ENCODE measurements at places on chromosomes 4 and X.
A peak's percentile ranks its signal among the peaks of the same experiment; 100 is the strongest.

DNA sequence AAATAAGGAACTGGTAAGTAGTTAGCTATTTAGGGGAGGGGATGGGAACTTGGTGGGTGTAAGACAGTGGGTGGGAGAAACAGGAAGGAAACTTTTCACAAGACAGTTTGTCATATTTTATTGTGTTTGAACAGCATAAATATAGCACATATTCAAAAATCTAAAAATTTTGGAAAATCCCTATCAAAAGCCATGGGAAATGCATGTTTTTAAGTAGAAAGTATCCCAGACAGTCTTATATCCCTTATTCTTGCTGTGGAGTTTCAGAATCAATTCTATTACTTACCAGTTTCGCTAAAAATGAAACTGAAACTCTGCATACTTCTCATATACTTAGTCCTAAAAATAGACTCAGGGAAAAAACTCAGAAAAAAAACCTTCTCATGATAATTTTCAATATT lies 22.3 kb upstream of the RASGEF1B start:
- no peak for DNase-seq

DNA sequence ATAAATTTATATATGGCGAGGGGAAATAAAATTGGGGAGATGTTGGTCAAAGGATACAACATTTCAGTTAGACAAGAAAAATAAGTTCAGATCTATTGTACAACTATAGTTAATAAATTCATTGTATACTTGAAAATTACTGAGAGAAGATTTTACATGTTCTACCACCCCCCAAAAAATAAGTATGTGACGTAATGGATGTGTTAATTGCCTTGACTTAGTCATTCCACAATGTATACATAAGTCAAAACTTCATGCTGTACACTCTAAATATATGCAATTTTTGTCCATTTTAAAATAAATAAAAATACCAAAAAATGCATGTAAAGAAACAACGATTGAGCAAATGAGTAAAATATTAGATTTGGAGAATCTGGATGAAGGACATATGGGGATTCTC lies 1.8 kb downstream of the USP11 start:
- DNase-seq: no peak

DNA sequence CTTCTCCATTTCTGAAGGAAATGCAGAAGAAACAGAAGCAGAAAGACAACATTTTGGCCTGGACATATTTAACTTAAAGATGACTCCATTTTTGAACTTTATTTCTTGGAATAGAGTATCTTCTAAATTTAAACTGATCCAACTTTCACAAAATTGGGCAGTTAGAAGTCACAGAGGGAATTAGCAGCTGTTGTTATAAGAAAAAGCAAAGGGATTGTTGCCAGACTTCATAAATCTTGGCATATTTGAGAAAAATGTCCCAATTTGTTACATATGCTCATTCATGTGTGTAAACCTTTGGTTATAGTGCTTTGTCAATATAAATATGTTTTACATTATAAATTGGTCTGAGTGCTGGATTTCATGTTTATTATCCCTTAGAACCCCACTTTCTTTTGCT lies 3.4 kb downstream of the GLUD2 start:
- DNase-seq: no peak

- DNase-seq: no peak
Observed at GRCh38 chr4:82721819-82722423, 76.7 kb downstream of the SCD5 start.

DNA sequence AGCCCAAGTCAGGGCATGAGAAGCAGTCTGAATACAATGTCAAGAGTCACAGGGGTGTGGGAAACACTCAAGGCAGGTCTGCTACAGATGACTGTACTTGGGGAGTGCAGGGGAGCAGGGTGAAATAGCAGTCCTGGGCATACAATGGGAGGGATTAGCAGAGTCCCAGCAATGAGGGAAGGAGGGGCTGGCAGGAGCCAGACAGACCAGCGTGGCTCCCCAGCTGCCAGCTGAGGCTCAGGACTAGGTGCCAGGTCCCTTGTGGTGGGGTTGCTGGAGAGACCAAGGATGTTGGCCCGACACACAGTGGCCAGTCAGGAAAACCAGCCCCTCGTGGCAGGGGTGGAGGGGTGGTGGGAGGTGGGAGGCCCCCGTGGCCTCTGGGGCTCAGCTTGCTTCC lies 86.6 kb downstream of the RTL5 start:
- DNase-seq: no peak

DNA sequence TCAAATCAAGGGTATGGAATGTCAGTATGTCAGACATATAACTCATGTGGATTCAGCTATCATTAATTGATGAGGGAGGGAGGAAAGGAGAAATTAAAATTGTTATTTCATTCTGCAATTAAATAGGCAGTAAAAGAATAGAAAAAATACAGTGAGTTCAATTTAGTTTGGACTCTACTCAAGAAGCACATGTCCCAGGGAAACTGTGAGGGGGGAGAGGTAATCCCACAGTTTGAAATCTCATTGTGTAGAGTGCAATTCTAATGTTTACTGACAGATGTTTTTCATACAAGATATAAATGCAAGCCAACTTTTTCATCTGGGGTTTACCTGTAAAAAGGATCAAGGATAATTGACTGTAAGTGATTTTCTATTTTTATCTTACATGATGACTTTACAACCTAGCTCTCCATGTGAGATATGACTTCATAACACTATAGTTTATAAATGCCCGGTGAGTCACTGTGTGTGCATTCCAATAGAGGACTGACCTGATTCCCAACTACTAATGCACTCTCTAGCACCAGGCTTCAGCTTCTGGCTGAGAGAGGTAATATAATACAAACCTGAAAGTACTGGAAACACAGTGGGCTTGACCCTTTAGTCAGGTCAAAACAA lies 35.2 kb upstream of the SCD5 start:
- DNase-seq: peak; percentile 40

GRCh38 chr4:70637239-70637913 lies 8.8 kb downstream of the ENAM start:
- DNase-seq: no peak

- DNase-seq: no peak
Observed at GRCh38 chrX:53421772-53422085, 725 bp downstream of the SMC1A start.

DNA sequence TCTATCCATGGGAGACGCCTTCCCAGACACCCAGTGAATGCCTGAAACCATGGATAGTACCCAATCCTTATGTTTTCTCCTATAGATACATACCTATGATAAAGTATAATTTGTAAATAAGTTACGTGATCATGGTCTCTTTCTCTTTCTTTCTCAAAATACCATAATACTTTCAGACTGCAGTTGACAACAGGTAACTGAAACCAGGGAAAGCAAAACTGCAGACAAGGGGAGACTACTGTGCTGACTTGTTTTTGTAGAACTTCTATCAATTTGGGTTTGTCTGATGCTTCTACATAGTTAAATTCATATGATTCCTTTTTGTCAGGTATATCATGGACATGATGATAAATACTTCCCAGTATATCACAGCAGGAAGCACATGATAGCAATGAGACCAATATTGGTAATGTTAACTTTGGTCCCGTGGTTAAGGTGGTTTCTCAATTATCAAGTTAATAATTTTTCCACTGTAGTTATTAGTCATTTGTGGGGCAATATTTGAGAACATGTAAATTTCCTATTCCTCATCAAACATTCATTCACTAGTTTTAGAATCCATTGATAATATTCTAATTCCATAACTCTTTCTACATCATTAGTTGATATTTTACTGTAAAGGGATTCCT lies 298.0 kb upstream of the TET2 start:
- no peak for DNase-seq

DNA sequence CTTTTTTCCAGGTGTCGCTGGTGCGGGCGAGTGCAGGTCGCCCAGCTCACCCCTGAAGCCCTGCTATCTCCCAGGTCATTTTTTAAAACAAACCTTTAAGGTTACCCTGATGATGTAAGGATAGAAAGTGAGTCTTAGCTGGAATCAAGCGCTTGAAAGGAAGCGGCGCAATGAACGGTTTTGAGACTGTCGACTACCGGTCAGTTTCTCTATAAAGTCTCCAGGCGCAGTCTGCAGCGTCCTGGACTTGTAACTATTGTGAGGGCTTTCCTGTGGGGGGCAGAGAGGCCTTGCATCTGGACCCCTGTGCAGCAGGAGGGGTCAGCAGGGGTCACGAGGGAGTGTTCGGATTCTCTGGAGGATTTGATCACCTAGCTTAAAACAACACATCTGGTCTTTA lies 1.6 kb downstream of the KIT start:
- no peak for DNase-seq

DNA sequence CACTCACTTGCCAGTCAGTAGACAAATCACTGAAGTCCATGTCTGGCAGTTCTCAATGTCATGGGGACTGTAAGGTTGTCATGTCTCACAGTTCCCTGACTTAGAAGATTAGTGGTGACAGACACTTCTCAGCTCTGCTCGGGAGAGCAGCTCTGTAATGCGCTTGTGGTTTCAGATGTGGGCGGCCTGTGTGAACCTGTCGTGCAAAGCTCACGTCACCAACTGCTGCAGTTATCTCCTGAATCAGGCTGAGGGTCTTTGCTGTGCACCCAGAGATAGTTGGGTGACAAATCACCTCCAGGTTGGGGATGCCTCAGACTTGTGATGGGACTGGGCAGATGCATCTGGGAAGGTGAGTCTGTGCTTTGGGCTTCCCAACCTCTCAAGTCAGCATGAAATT lies at the start of gene IL9R:
IL9R (plus strand) TSS at position 261 of the 400 bp plus-strand sequence; CDS start at position 325, 64 bp downstream.
- DNase-seq: no peak

- no peak for DNase-seq
Observed at GRCh38 chrX:153547195-153547594, 29.8 kb downstream of the ATP2B3 start.

DNA sequence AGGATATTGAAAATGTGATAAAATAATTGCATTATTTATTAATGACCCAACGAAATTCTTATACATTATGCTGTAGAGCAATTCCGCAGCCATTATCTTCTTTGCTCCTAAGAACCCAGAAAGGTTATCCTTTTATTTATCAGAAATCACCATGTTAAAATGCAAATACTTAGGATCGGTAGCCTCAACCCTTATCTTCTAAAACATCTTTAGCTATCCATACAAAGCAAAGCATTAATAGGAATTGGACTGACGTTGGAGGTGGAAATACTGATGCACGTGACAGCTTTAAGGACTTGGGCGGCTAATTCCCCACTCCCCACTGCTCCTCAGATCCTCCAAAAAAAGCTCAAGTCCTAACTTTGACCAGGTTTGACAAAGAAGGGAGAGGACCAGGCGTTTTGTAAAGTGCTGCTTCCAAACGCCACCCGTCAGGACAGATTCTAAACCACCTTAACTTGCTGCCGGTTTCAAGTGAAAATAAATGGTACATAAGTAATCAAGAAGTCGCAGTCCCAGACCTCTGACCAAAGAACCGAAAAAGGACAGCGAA lies 539 bp upstream of the SPCS3 start:
- DNase-seq: no peak

- DNase-seq: peak; percentile 5
Observed at GRCh38 chrX:65985922-65986588, 53.8 kb downstream of the VSIG4 start.

- DNase-seq: no peak
Observed at GRCh38 chrX:48893556-48894348, 3.8 kb downstream of the TIMM17B start.

- DNase-seq: no peak
Observed at GRCh38 chrX:45696736-45697135, 496.1 kb upstream of the DIPK2B start.

DNA sequence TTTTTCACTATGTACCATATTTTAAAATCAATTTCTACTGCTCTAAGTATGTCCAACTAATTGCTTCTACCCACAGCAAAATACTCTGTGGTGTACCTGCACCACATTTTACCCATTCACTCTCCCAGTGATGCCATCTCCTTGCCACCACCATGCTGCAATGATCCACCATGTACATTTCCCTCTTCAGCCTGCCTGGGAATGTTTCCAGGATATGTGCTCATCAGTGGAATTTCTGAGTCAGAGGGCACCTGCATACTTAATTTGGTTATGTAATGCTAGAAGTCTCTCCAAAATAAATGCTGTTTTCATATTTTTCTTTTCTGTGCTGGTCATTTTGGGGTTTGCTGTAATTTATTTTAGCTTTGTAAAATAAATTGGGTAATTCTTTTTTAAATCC lies 33.2 kb upstream of the OCIAD2 start:
- DNase-seq: peak; percentile 68

DNA sequence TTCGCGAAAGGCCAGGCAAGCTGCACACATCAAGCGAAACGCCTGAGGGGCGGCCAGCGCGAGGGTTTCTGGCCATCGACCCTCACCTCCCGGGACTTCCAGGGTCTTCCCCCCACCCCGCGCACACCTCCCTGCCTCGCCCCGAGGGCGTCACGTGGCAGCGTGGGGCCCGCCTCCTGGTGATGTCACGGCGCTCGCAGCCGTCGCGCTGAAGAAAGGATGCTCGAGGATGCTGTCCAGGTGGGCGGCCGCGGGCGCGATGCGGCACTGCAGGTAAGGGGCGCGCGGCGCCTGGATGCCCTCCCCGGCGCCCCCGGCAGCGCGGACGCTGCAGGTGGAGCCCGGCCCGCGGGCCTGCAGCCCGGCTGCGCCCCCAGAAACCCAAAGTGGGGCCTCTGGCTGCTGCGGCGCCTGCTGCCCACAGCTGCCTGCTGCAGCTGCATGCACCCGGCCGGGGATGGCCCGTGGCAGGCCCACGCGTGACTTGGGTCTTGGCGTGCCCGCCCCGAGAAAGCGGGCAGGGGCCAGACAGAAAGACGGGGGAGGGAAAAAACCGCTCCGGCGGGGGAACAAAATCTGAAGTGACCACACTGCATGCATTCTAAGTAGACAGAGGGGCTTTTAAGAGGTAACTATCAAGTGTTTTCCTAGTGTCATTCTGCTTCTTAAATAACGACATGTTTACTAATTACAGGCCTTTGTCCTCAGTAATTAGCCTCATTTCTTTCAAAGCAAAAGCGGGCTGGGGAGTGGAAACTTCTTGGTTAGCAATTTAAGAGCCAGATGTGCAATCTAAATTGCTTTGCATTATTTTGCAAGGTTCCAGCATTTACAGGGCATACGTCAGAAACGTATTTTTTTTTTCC lies 1.7 kb downstream of the CLCN4 start:
- DNase-seq: no peak

DNA sequence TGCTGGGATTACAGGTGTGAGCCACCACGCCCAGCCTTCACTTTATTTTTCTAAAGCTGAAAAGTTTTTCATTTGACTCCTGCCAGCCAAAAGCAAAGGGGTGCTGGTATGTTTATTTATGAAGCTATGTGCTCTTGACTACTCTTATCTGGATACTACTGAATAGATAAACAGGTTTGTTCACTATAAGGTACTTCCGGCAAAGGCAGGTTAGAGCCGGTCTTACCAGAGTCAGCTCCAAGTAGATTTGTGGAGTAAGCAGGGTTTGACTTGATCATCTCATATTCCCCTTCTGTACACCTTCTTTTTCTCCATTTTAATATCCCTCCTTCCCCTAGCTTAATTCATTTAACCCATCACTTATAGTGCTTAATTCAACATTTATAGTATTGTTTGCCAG lies 175.4 kb upstream of the MBNL3 start:
- no peak for DNase-seq

GRCh38 chr4:42446823-42447222 lies 49.5 kb downstream of the SHISA3 start:
- no peak for DNase-seq

Measured in skeletal muscle cell (primary cell).